ENCODE measurements at places on chromosomes 6 and 20. TPM values are rescaled to one million over a fixed set of nuclear protein-coding genes. Genes with fewer than 3 reads are reported as not detected.

The SIRPB1 gene
- total RNA-seq: 0.32 TPM

The UBE3D gene
- 11.2 TPM for total RNA-seq

The GTSF1L gene
- total RNA-seq: 0.32 TPM

The STX11 gene
- total RNA-seq: 4.5 TPM

The SYNDIG1 gene
- 0.30 TPM for total RNA-seq
